ENCODE measurements at places on chromosomes 16 and 17.

GRCh38 chr17:56185491-56186221 is 32.4 kb downstream of the ANKFN1 start:
- no peak for DNase-seq

- no peak for DNase-seq
Measured at GRCh38 chr16:4733747-4734062, 366 bp downstream of the ANKS3 start.

DNA sequence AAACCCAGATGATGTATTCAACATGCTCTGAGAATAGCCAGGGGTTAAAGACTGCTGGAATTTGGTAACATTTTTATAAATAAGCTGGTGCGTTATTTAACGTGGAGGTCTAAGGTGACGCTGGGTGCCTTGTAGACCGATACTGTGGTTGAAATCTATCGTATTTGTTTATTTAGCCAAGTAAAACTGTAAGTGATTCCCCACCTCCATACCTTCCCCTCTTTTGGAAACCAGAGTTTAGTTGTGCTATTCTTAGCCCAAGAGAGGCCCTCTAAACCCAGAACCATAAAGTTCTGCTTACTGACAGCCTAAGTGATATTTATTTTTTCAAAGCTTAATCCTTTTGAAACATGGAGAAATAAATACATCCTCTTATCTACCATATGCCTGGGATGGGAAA is 744.5 kb downstream of the WWOX start:
- no peak for DNase-seq

DNA sequence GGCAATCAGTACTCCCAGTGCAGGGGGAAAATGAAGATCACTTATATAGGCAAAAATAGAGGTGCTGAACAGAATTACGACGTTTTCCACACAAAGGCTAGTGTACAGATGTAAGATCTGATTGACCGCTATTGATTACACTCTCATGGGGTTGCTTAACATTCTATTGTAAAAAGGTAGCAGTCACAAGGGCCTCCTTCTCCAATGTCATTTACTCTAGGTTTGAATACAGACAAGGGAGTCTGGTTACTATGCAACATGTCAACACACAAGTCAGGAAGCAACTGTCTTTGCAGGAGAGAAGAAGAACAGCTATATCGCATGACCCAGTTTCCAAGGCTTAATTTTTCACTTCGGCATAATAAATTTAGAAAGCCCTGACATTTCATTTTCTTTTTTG is 7.9 kb downstream of the KRT37 start:
- no peak for DNase-seq

All from activated T-cell treated with anti-CD3 and anti-CD28 coated beads, Interleukin-2, amount 50 U/mL, for 48 hours (primary cell).